Karpas-422 (cell line): ENCODE measurements at places on chromosomes 12 and 14.

DNA sequence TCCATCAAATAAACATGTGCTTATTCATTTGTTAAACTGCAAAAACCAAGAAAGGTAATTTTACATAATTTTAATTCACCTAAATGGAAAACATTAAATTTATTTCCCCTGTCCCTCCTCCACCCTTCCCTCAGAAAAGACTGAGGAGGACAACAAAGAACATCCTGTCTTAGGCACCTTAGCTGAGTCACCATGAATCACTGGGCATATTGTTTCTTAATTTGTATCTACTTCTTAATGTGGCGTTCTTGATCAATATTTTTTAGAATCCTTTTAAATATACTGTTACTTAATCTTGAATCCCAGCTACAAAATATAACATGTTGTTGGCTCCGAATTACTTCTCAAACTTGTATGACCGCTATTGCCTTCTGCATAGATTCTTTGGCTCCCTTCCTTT is 23.5 kb downstream of the SIX6 start:
- DNase-seq, result no peak

GRCh38 chr12:91361864-91362263 is 179.2 kb upstream of the DCN start:
- DNase-seq, result peak; percentile 78

DNA sequence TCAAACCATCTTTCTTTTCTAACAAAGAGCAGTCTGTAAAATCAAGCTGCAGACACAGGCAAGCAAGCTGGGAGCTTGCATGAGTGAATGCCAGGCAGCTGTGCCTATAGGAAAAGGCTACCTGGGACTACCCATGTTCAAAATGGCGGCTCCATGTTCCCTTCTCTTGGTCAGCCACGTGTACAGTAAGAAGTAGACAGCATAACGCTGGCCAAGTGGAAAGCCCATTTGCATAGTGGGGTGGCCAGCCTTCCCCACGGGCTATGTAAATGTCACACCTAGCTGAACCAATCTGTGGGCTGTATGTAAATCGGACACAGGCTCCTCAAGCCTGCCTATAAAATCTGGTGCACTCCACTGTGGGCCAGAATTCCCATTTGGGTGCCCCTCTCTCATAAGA is 117.1 kb downstream of the SYT10 start:
- DNase-seq, result peak; percentile 41

GRCh38 chr14:74697011-74697410 is 15.9 kb downstream of the AREL1 start:
- no peak for DNase-seq

GRCh38 chr12:57727758-57728395 is 10.7 kb downstream of the AGAP2 start:
- no peak for DNase-seq

DNA sequence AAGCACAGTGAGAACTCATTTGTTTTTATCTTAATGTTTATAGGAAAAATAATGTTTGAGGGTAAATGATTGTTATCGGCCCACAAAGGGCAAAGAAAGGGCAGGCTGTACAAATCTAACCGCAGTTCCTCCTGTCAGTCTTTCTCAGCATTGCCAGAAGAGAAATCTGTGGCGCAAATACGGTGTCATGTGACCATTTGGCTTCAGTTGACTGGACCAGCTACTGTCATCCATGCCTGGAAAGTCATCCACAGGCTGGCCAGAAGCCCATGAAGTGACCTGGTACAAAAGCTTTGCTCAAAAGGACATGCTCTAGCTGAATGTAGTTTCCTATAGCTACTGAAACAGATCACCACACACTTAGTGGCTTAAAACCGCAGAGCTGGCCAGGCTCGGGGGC is 43.6 kb downstream of the HCAR2 start:
- no peak for DNase-seq
